ENCODE measurements at places on chromosomes 13 and 19.

DNA sequence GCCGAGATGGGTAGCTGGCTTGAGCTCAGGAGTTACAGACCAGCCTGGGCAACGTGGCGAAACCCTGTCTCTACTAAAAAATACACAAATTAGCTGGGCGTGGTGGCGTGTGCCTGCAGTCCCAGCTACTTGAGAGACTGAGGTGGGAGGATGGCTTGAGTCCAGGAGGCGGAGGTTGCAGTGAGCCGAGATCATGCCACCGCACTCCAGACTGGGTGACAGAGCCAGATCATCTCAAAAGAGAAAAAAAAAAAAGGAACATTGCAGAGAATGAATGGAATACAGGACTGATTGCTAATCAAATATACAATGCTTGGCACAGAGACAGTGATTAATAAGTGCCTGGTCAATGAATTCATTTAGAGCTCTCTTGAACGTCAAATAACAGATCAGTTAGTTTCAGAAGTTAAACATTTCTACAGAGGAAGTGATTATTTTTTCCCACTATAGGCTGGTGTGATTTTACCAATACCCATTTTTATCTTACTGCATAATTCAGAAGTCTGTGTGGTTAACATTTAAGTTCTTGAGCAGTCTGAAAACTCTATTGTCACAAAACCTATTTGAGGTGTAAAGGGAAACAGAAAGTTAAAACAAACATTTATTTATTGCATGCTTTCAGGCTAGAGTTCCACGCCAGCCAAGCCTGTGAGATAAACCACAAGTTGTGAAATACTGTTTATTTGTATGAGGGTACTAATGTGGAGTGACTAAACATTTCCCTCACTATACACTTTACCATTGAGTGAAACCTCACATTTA is 7.7 kb upstream of the TBC1D4 start:
- peaks cover 5% of the 10 kb centered on the region for H3K4me1 ChIP-seq
- no peak overlapping the region for H3K4me3 ChIP-seq
- DNase-seq: no peak
- H3K27me3 ChIP-seq: peaks cover 41% of the 10 kb centered on the region

DNA sequence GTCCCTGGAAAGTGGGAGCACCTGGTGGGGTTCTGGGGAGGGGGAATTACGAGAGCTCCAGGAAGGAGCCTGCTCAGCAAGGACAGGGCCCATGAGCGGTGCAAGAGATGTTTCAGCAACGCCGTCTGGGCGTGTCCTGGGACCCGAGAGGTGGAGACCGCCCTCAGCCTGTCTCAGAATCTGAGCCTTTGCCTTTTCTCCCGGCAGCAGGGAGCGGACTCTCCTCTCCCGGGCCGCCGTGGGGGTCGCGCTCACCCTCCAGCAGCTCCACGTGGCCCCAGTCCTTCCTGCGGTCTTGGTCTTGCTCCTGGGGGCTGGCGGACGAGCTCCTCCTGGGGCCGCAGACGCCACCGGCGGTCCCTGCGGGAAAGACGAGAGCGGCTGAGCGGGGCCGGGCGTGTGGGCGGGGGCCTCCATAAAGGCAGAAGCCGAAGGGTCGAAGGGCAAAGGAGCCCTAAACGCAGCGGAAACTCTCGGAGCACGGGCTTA is 714 bp downstream of the POLRMT start:
- peak overlapping the region; percentile 95 for H3K4me3 ChIP-seq
- H3K4me1 ChIP-seq: peaks cover 37% of the 10 kb centered on the region
- peaks cover 21% of the 10 kb centered on the region for H3K36me3 ChIP-seq
- peak; percentile 55 for DNase-seq

DNA sequence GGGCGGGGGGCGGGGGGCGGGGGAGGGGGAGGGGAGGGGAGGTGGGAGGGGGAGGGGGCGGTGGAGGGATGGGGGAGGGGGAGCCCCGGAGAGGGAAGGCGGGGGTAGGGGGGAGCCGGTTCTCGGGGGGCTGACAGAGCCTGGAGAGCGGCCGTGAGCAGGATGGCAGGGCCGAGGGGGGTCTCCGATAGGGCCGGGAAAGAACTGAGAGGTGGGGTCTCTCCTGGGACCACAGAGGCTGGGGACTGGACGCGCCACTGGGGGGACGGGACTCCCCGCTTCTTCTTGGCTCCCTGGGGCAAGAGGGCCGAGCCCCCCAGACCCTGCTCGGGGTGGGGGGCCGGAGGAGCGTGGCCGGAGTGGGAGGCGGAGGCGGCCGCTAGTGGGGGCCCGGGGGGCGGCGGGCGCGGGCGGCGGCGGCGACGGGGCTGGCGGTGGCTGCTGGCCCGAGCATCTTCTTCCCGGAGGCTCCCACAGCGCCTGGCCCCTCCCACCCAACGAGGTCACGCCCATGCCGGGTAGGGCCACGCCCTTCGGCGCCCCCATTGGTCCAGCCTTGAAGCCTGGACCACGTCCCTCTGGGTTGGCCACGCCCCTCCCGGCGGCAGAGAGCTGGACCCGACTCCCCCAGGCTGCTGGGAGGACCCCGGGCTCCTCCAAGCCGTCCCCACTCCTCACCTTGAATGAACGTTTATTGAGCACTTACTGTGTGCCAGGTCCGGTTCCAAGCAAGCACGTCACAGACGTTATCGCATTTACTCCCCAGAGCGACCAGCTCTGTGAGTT is at the start of gene NOVA2:
TSS of gene NOVA2 (minus strand) at position 313 of the 786 bp plus-strand sequence. CDS start 514 bp downstream, outside the sequence.
- no peak within 1 kb of the TSS for H3K4me3 ChIP-seq
- peaks cover 62% of the 10 kb centered on the region for H3K27me3 ChIP-seq
- peaks cover 19% of the 10 kb centered on the region for H3K4me1 ChIP-seq
- peak; percentile 55 for DNase-seq
- H3K27ac ChIP-seq: no peak within 1 kb of the TSS

- no peaks in the 10 kb centered on the region for H3K36me3 ChIP-seq
- no peak overlapping the region for H3K4me3 ChIP-seq
- no peak overlapping the region for H3K27ac ChIP-seq
- H3K4me1 ChIP-seq: no peaks in the 10 kb centered on the region
- no peak for DNase-seq
These were observed 193.6 kb downstream of the COL4A1 start for GRCh38 chr13:110113284-110113764.

DNA sequence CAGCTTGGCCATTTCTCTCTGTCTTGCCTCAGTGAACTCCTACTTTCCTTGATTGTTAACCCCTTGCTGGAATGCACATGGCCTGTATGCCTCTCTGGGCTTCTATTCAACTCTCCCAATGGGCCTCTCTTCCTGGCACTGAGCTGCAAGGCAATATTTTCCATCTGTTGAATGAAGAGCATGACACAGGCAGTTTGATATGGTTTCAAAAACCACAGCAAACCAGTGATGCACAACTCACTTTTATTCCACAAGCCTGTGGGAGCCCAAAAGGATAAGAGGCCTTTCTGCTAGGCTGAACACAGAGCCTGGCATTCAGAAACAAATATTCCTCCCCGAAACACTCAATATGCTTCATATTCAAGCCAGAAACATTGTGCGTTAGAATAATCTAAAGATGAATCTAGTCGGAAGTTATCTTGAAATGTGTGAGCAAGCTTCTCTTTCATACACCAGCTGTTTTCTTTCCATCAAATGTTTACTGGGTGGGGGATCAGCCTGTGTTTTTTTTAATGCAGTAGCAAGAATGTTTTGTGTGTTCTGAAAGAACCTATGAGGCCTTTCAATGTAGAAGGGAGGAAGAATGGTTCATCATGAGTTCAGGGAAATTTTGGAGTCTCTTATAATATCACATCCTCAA is 443.1 kb upstream of the SPRY2 start:
- no peak overlapping the region for H3K4me3 ChIP-seq
- H3K27me3 ChIP-seq: no peaks in the 10 kb centered on the region
- H3K27ac ChIP-seq: no peak overlapping the region
- no peaks in the 10 kb centered on the region for H3K36me3 ChIP-seq

DNA sequence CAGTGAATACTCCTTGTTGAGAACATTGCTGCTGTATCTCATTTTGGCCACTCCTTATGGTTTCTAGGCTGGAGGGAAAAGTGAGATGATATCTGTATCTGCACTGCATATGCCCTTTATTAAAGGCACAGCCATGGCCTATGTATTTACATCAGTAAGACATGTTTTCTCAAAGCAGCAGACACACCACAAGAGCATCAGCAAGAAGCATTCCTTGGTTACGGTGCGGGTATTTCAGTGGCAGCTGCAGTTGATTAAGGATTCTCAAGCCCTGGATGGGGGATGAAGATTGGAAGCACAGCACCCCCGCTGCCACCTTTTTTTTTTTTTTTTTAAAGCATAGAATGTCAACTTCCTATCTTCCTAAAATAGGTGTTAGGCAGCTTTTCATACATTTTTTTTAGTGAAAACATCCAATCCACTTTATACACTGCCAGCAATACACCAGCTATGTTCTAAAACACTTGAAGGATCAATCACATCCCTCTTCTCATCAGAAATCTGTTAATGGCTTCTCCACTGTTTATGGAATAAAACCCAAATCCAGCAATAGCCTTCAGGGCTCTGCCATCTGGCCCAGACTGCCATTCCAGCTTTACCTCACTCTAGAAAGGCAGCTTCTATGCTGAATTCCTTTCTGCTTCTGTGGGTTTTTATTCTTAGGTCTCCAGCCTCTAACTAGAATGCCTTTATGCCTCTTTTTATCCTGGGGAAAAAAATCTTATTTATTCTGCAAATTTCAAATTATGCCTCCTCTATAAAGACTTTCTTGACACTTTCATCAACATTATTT is 331.0 kb downstream of the DNAJC15 start:
- H3K27me3 ChIP-seq: peaks cover 2% of the 10 kb centered on the region
- no peak overlapping the region for H3K27ac ChIP-seq
- no peaks in the 10 kb centered on the region for H3K36me3 ChIP-seq
- no peak overlapping the region for H3K4me3 ChIP-seq

- peak; percentile 33 for DNase-seq
- no peak overlapping the region for H3K27ac ChIP-seq
- H3K4me1 ChIP-seq: peaks cover 5% of the 10 kb centered on the region
- no peak overlapping the region for H3K4me3 ChIP-seq
These were observed 9.2 kb downstream of the PGPEP1 start for GRCh38 chr19:18349524-18350128.

DNA sequence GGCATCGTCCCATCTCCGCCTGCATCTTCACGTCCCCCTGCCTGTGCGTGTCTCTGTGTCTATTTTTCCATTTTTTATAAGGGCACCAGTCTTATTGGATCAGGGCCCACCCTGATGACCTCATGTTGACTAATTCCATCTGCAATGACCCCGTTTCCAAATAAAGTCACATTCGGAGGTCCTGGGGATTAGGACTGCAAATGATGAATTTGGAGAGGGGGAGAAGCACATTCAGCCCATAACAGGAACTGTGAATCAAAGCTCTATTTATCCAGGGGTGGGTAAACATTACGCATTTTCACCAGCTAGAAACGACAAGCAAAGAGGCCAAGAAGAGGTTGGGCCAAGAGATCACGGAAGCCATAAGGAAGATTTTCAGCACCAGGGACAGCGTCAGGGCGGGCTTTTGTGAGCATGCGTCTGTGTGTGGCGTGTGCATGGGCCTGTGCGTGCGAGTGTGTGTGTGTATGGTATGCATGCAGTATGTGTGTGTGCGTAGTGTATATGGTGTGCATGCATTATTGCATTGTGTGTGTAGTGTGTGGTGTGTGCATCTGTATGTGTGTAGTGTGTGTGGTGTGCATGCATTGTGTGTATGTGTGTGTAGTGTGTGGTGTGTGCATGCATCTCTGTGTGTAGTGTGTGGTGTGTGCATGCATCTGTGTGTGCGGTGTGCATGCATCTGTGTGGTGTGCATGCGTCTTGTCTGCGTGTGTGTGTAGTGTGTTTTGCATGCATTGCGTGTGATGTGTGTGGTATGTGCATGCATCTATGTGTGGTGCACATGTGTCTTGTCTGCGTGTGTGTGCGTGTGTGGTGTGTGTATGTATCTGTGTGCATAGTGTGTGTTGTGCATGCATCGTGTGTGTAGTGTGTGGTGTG is 19.6 kb downstream of the CELF5 start:
- H3K4me1 ChIP-seq: no peaks in the 10 kb centered on the region
- no peak overlapping the region for H3K27ac ChIP-seq
- H3K27me3 ChIP-seq: no peaks in the 10 kb centered on the region
- H3K4me3 ChIP-seq: no peak overlapping the region
- DNase-seq: peak; percentile 60

DNA sequence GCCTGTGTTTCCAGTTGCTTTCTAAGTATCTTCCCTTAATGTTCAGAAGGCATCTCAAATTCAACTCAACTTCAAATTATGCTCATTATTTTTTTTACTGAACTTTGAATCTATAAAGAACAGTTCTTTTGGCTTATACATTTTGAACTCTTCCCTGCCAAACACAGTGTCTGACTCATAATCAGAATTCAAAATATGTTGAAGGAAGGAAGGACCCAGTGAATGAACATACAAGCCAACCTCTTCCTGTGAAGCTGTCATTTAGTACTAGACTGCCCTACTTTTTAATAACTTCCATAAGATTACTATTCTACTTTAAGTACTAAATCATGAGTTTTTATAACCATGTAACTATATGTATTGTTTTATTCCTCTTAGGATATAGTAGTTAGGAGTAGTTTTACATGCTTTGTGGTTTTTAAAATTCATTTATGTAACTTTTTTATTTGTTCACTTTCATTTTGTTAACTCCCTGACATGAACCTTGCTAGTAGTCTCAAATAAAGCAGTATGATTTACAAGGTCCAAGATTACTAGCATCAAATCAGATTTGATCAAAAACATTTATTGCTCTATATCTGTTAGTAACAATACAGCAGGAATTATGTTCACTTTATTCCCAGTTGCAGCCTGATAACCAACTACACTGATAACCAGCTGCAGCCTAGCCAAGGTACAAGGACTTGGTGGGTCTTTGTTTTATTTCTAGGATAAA is 6.4 kb downstream of the NUDT15 start:
- DNase-seq: no peak
- peaks cover 49% of the 10 kb centered on the region for H3K4me1 ChIP-seq
- peaks cover 45% of the 10 kb centered on the region for H3K36me3 ChIP-seq
- H3K4me3 ChIP-seq: peak overlapping the region; percentile 53
- peak overlapping the region; percentile 87 for H3K27ac ChIP-seq
- no peaks in the 10 kb centered on the region for H3K27me3 ChIP-seq

- H3K4me3 ChIP-seq: peak overlapping the region; percentile 51
- no peak overlapping the region for H3K27ac ChIP-seq
- DNase-seq: no peak
- H3K27me3 ChIP-seq: no peaks in the 10 kb centered on the region
- H3K4me1 ChIP-seq: peaks cover 25% of the 10 kb centered on the region
These were observed 32.9 kb downstream of the ZNF701 start for GRCh38 chr19:52602941-52603340.

DNA sequence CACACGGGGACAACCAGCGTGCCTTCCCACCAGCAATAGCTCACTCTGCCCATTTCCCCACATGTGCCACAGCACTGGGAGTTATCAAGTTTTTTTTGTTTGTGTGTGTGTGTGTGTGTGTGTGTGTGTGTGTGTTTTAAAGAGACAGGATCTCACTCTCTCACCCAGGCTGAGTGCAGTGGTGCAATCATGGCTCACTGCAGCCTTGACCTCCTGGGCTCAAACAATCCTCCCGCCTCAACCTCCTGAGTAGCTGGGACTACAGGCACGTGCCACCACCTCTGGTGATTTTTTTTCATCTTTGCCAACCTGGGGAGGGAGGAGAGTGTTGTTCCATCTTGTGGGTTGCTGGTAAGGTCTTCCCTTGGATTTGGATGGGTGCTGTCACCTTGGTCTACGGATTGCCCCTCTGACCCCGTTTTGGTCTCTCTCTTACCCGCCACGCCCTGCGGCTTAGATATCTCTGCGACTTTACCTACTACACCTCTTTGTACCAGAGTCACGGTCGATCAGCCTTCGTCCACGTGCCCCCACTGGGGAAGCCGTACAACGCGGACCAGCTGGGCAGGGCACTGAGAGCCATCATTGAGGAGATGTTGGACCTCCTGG is 22.6 kb downstream of the PGPEP1 start:
- DNase-seq: no peak
- peaks cover 16% of the 10 kb centered on the region for H3K4me1 ChIP-seq
- no peak overlapping the region for H3K4me3 ChIP-seq
- peaks cover 41% of the 10 kb centered on the region for H3K36me3 ChIP-seq
- no peaks in the 10 kb centered on the region for H3K27me3 ChIP-seq
- H3K27ac ChIP-seq: no peak overlapping the region
